ENCODE measurements at places on chromosomes 2 and 18. TPM values are rescaled to one million over a fixed set of nuclear protein-coding genes. Genes with fewer than 3 reads are reported as not detected.

MC2R gene
- total RNA-seq: not detected

PLCD4 gene
- total RNA-seq: 2.7 TPM

LBX2 gene
- 1.9 TPM for total RNA-seq

GAD1 gene
- total RNA-seq: not detected

MPHOSPH10 gene
- 14.4 TPM for total RNA-seq

MAPK4 gene
- total RNA-seq: not detected

TEKT4 gene
- not detected for total RNA-seq

CLIP4 gene
- 35.9 TPM for total RNA-seq
